Endothelial cell of coronary artery (primary cell): ENCODE measurements at places on chromosomes 2 and 18. TPM values are rescaled to one million over a fixed set of nuclear protein-coding genes. Genes with fewer than 3 reads are reported as not detected.

TBR1 gene
- under 0.01 TPM in 2 replicates for total RNA-seq

CNRIP1 gene
- total RNA-seq: 29.9 and 43.5 TPM in 2 replicates

PROM2 gene
- total RNA-seq: under 0.01 and 0.19 TPM in 2 replicates

ALPG gene
- not detected in 2 replicates for total RNA-seq

GKN1 gene
- total RNA-seq: not detected in 2 replicates

CPO gene
- total RNA-seq: not detected in 2 replicates

GNLY gene
- total RNA-seq: not detected in 2 replicates

OTX1 gene
- total RNA-seq: 0.27 and 0.28 TPM in 2 replicates

CNTNAP5 gene
- total RNA-seq: 0.09 TPM in 1 of 2 replicates, not detected in the other

ECEL1 gene
- total RNA-seq: not detected in 2 replicates

ARHGAP28 gene
- total RNA-seq: 0.28 and 8.3 TPM in 2 replicates
